Nephron progenitor cell (in vitro differentiated cells): ENCODE measurements at places on chromosomes 16 and 17.

GRCh38 chr16:4615384-4616046 lies 827 bp upstream of the UBALD1 start:
- peaks cover 52% of the 10 kb centered on the region for H3K4me1 ChIP-seq
- H3K4me3 ChIP-seq: peak overlapping the region; percentile 73
- no peak for DNase-seq
- H3K27me3 ChIP-seq: no peaks in the 10 kb centered on the region
- H3K27ac ChIP-seq: peak overlapping the region; percentile 94
- H3K36me3 ChIP-seq: no peaks in the 10 kb centered on the region

DNA sequence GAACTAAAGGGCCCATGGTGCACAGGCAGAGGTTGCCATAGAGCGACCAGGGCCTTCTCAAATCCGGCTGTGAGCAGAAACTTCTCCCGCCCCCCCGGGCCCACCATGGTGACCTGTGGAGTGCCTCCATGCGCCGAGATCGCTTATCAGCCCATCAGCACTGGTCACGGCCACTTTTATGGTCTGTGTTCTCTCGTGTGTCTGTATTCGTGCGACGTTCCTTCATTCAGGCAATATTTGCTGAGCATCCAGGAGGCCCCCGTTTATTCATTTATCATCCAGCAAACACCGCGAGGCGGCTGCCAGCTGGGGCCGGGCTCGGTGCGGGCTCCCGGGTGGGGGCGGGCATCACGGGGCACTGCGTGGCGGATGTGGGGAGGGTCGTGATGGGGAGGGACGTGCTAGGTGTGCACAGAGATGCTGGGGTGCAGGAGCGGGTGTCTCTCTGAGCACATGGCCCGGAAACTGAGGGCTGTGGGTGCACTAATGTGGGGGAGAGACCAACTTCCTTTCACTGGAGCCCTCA lies 88.0 kb upstream of the CBX4 start:
- no peak for DNase-seq
- no peak overlapping the region for H3K27ac ChIP-seq
- H3K4me1 ChIP-seq: peaks cover 31% of the 10 kb centered on the region
- no peak overlapping the region for H3K4me3 ChIP-seq

DNA sequence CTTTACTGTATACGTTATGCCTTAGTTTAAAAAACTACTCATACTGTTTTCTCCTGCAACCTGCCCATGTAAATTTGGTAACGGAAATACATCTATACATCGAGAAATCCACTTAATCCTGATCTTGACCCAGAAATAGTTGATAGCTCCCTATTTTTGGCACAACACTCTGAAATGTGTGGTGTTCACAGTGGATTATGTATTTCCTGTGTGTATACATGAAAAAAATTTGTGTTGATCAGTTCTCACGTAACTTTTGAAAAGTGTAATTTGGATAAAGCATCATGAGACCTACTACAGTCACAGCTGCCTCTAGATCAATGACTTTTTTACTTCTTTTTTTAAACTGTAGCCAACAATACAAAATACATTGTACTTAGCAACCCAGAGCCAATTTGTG lies 90.7 kb downstream of the VMP1 start:
- H3K27me3 ChIP-seq: no peaks in the 10 kb centered on the region
- no peaks in the 10 kb centered on the region for H3K4me1 ChIP-seq
- H3K27ac ChIP-seq: no peak overlapping the region
- no peak overlapping the region for H3K4me3 ChIP-seq
- peaks cover 13% of the 10 kb centered on the region for H3K36me3 ChIP-seq

GRCh38 chr17:76912421-76913164 lies 44.4 kb downstream of the MGAT5B start:
- no peak overlapping the region for H3K27ac ChIP-seq
- DNase-seq: no peak
- H3K4me3 ChIP-seq: no peak overlapping the region
- H3K36me3 ChIP-seq: no peaks in the 10 kb centered on the region
- H3K4me1 ChIP-seq: no peaks in the 10 kb centered on the region

- H3K36me3 ChIP-seq: peaks cover 29% of the 10 kb centered on the region
- no peaks in the 10 kb centered on the region for H3K27me3 ChIP-seq
Observed at GRCh38 chr17:17077101-17077500, 34.8 kb downstream of the MPRIP start.

DNA sequence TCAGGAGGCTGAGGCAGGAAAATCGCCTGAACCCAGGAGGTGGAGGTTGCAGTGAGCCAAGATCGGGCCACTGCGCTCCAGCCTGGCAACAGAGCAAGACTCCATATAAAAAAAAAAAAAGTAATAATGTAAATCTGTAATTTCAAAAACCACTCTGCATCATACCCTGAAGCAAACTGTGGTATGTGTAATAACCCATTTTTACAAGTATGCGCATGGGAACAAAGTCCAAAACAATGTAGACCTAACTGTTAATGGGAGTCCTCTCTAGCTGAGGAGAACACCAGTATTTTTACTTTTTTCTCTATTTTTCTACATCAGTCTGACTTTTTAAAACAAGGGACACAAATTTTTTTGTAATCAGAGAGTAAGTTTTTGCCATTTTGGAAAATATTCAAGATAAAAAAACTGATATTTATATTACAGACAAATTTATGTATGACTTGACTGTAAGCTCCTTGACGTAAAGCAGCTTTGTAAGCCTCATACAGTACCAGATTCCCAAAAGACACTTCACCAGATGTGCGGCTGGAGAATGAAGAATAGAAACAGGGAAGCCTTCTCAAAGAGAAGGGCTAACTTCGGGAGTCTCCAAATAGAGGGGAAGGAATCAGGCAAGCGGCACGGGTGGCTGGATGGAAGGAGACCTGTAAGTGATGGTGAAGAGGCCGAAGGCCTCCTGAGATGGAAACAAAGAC lies 25.7 kb downstream of the CMTM4 start:
- peaks cover 5% of the 10 kb centered on the region for H3K36me3 ChIP-seq
- no peak for DNase-seq
- H3K4me3 ChIP-seq: no peak overlapping the region
- H3K27me3 ChIP-seq: peaks cover 2% of the 10 kb centered on the region

DNA sequence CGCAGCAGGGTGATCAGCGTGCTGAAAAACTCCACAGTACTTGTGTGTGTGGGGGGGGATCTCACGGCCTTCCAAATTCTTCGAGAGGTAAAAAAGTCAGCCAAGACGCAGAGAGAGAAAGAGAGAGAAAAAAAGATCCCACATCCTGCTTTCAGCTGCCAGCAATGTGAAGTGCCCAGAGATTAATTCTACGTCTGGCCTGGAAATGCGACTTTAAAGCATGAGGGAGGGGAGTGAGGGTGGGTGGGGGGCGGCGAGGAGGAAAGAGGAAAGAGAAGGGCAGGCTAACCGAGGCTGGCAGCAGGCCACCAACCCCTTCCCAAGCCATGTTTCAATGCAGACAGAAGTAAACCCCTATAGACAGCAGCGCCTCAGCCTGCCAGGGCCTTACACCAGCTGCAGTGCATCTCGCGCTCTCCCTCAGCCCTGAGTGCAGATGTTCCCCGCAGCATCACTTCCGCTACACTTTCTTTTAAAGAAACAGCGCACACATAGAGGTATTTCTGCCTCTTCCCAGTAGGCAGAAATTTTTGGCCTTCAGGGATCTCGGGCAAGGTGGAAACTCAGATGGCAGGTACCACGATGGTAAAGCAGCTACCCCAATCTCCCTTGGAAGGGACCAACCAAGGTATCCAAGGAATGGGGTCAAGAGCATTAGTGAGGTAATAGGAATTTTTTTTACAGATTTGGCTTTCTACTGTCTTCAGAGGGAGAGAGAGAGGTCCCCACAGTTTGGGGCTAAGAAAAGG lies 87.8 kb downstream of the SMG6 start:
- peaks cover 52% of the 10 kb centered on the region for H3K4me1 ChIP-seq
- H3K4me3 ChIP-seq: peak overlapping the region; percentile 8

GRCh38 chr16:59168461-59169114 lies 434.5 kb upstream of the GOT2 start:
- H3K4me3 ChIP-seq: no peak overlapping the region
- no peak for DNase-seq
- no peaks in the 10 kb centered on the region for H3K27me3 ChIP-seq
- H3K36me3 ChIP-seq: no peaks in the 10 kb centered on the region
- peaks cover 12% of the 10 kb centered on the region for H3K4me1 ChIP-seq

GRCh38 chr17:57352665-57353175 lies 96.4 kb downstream of the MSI2 start:
- H3K36me3 ChIP-seq: peaks cover 71% of the 10 kb centered on the region
- peak overlapping the region; percentile 70 for H3K27ac ChIP-seq
- no peaks in the 10 kb centered on the region for H3K27me3 ChIP-seq
- no peak for DNase-seq
- no peak overlapping the region for H3K4me3 ChIP-seq
- peaks cover 81% of the 10 kb centered on the region for H3K4me1 ChIP-seq

DNA sequence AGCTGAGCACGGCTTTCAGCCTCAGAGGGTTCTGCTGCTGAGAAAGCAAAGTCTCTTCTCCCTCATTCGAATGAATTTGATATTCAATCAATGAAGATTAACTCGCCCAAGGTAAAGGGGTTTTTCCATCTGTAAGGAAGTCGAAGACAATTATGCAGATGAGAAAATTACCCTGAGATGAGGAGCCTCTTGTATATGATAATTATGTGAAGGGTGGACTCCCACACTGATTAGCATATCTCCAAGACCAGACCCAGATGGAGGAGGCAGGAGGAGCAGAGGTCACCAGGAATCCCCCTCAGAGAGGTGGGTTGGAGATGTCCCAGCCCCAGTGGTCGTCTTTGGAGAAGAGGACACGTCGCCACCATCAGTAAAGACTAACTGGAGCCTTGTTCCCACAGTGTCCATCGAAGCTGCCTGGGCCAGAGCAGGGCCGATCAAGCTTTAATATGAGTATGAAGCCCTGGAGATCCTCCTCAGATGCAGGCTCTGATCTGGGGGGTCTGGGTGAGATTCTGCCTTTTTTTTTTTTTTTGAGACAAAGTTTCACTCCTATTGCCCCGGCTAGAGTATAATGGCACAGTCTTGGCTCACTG lies 61.5 kb upstream of the LHX1 start:
- peaks cover 19% of the 10 kb centered on the region for H3K27me3 ChIP-seq
- H3K4me1 ChIP-seq: peaks cover 8% of the 10 kb centered on the region
- no peaks in the 10 kb centered on the region for H3K36me3 ChIP-seq
- H3K4me3 ChIP-seq: no peak overlapping the region
- DNase-seq: no peak

DNA sequence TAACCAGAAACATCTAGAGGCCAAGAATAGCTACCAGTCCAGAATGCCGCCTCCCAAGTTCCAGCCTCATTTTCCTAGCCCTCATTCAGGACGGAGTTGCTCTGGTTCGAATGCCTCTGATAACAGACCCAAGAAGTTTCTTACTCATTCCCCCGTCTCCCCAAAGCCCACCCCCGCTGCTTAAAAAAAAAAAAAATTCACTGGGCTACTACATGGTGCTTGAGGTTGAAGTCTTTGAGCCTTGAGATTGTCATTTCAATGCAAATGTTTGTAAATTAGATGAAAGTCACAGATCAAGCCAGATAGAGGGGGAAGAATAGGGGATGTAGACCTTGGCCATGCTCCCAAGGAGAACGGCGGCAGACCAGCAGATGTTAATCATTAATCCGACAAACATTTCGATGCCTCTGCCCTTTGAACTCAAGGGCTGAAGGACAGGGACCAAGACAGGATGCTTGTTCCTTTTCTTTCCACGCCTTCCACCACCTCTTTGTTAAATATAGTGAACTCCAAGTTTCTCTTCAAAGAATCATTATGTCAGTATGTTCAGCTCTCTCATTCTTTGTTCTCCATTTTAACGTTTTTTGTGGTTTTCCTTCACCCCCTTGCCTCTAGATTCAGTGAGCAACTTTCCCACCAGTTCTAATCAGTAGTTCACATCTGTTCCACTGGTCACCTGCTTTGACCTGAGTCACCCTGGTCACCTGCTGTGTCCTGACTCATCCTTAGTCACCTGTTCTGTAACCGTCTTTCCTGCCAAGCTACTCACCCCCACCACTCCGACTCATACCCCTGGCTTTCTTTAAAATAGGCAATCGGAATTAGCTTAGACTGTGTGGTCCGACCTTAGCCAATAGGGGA lies 190.3 kb downstream of the CPPED1 start:
- H3K4me1 ChIP-seq: peaks cover 5% of the 10 kb centered on the region
- no peak overlapping the region for H3K4me3 ChIP-seq
- H3K27ac ChIP-seq: no peak overlapping the region
- no peak for DNase-seq
- H3K36me3 ChIP-seq: no peaks in the 10 kb centered on the region

DNA sequence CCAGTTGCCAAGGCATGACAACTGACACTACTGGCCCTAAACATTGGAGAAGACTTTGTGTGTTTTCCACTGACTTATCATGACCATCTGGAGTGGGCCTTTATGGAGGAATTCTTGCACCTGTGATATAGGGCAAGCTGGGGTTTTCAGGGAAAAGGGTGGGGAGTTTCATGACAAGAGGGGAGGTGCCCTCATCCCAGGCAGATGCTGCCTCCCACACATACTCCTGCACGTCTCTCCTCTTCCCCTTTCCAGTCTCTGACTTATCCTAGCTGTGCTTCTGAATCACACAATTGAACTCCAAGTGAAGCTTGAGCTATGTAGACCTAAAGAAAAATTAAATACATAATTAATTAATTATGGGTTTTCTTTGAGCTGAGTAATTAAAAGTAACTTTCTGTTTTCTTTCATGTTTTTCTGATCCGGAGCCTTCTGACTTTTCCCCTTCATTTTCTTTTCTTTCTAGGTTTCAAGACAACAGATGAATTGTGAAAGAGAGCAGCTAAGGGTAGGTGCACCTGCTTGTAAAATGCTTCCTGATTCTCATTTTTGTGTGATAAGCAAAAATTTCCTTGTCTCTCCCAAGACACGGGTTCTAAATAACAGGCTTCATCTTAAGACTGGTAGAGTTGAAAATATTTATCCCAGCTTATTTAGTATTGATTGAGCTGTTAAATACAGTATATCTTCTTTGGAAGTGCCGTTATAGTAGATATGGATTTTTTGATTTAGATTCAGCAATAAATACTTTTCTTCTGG lies 280.9 kb upstream of the RBFOX1 start:
- H3K36me3 ChIP-seq: no peaks in the 10 kb centered on the region
- H3K27ac ChIP-seq: no peak overlapping the region
- peaks cover 44% of the 10 kb centered on the region for H3K4me1 ChIP-seq
- DNase-seq: no peak
- H3K27me3 ChIP-seq: peaks cover 2% of the 10 kb centered on the region

DNA sequence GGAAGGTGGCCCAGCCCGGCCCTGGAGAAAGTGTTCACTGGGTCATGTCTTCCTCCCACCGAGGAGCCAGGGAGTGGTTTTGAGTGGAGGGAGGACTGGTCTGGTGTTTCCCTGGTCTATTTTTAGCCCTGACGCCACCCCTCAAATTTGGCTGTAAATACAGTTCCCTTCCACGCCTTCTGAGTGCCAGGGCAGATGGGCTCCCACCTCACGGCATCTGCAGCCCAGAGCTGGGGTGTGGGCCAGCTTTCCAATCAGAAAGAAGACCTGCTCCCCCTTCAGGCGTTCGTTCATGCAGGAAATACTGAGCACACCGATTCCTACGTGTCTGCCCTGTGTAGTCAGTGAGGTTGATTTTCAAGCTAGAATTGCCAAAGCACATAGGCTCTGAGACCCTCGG lies 53.7 kb downstream of the SNX20 start:
- H3K36me3 ChIP-seq: peaks cover 39% of the 10 kb centered on the region
- H3K27ac ChIP-seq: peak overlapping the region; percentile 80
- no peaks in the 10 kb centered on the region for H3K27me3 ChIP-seq
- H3K4me1 ChIP-seq: peaks cover 30% of the 10 kb centered on the region
- peak; percentile 31 for DNase-seq
